ENCODE measurements at places on chromosomes 1 and 21.
A peak's percentile ranks its signal among the peaks of the same experiment; 100 is the strongest.

GRCh38 chr1:193241132-193241827, 54.9 kb upstream of the B3GALT2 start:
- DNase-seq: no peak

- no peak for DNase-seq
Measured at GRCh38 chr1:173489149-173489600, 12.0 kb downstream of the PRDX6 start.

GRCh38 chr21:27173053-27173452, 206.2 kb upstream of the ADAMTS5 start:
- no peak for DNase-seq

GRCh38 chr1:41023279-41023990, 1.9 kb upstream of the SLFNL1 start:
- DNase-seq: no peak

DNA sequence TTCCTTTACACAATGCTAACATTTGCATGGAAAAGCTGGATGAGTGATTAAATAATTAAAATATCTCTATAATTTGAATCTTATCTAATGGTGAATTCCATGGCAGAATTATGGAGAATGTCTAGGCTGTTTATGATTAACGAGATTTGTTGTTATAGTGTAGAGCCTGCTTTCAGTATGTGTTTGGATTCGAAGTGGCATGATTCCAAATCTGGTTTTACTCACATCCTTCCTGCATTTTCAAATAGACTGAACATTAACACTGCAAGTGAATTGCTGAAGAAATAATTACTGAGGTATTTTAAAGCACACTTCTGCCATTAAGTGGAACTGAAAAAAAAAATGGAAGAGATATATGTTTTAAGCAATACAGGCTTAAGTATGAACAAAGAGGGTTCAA, 5.1 kb upstream of the NEK7 start:
- no peak for DNase-seq

DNA sequence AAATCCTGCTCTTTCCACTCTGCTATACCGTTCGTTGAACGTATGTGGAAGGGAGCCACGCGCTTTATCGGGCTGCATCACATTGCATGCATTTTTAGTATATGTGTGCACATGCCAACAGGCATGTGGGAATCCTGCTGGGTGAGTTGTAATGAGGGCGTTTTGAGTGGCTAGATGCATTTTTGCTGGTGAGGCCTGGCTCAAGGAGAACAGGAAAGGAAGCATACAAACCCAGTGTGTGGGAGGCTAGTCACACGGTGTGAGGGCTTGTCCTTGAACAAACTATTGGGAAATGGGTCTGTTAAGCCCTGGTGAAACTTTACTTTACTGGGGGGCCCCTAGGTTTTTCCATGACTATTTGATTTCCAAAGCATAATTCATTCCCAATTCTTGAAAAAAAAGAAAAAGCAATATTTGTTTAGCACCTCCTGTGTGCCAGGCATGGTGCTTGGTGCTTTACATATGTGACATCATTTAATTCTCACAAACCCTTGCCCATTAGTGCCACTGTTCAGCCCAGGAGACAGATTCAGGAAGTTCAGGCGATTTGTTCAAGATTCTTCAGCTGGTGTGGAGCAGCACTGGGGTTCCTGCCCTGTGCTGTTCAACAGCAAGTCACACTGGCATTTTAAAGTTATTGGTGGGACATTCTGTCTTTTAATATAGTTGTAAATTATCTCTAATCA, 25.6 kb upstream of the JUN start:
- no peak for DNase-seq

GRCh38 chr1:165144757-165145397, 211.6 kb downstream of the LMX1A start:
- DNase-seq: no peak

DNA sequence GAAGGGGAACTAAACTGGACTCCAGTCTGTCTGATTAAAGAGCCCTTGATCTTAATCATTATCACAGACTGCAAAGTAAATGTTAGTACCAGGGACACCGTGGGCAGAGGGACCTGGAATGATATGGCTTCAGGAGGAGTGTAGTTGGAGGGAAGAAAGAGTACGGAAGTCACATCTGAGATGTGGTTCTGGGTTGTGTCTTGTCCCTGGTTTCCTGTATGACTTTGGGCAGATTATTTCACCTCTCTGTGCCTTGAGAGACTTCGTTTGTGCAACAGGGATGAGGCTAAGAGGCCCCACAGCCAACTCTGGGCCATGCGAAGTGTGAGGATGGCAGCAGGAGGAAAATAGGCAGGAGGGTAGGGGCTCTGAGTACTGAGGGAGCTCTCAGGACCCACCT, 76.1 kb upstream of the SLC2A1 start:
- DNase-seq: no peak

GRCh38 chr1:68111519-68112436, 61.4 kb upstream of the DIRAS3 start:
- peak; percentile 3 for DNase-seq

DNA sequence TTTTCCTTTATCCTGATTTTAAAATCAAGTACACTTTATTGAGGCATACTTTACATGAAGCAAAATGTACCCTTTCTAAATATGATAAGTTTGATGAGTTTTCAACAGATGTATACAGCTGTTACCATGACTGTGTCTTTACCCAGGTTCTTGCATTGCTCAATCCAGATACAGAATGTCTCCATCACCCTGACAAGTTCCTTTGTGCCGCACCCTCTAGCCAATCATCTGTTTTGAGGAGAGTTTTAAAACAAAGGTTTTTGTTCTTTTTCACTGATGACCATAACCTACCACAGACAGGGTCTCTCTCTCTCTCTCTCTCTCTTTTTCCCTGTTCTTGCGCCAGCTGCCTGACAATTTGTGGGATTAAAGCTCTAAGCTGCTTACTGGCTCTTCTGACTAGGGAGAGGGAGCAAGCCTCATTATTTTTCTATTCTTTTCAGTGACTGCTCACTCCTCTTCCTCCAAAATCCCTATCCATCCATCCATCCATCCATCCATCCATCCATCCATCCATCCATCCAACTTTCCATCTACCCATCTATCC, 1.2 kb upstream of the KCNE1 start:
- DNase-seq: peak; percentile 29

- DNase-seq: no peak
Measured at GRCh38 chr1:232900818-232901217, 49.6 kb upstream of the NTPCR start.

DNA sequence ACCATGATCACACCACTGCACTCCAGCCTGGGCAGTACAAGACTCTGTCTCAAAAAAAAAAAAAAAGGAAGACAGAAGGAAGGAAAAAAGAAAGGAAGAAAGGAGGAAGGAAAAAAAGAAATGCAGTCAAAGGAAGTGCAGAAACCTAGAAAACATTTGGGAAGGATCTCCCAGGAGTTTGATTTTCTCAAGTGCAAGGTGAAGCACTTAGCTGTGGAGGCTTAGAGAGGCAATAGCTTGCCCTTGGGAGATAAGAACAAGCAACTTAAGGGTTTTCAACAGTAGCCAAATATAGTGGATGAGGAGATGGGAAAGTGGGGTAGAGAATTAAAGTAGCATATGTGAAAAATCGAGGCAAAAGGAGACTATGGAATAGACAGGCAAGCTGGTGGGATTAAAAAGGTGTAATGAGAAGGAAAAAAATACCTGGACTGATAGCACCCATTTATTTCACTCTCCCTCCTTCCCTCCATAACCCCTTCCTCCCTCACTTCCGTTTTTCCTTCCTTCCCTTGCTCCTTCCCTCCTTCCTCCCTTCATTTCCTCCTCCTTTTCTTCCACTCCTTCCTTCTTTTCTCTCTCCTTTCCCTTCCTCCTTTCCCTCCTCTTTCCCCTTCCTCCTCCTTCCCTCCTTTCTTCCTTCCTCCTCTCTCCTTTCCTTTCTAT, 6.8 kb upstream of the FAM89A start:
- no peak for DNase-seq

DNA sequence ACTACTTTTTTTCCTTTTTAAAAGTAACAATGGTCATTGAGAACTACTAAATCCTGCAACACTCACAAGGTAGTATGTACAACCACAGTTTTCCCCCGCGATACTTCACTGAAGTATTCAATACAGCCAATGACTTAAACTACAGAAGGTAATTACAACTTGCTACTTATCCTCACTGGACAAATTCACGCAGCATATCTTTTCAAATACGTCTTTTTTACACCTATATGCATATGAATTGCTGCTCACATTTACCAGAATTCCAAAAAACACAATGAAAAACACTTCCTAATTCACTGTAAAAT, 12.4 kb downstream of the NRIP1 start:
- no peak for DNase-seq

GRCh38 chr1:112718691-112719418, 3.7 kb upstream of the PPM1J start:
- peak; percentile 56 for DNase-seq

- peak; percentile 21 for DNase-seq
Measured at GRCh38 chr1:248926401-248927182, 20.6 kb downstream of the PGBD2 start.

- no peak for DNase-seq
Measured at GRCh38 chr1:205570173-205570501, 61.7 kb downstream of the ELK4 start.

GRCh38 chr1:248406721-248407692, 4.2 kb downstream of the OR2T1 start:
- no peak for DNase-seq

GRCh38 chr1:181180407-181181031, 92.0 kb downstream of the IER5 start:
- no peak for DNase-seq

- DNase-seq: no peak
Measured at GRCh38 chr1:112312315-112312714, 83.7 kb upstream of the CTTNBP2NL start.

GRCh38 chr21:17343055-17343454, 169.8 kb upstream of the CXADR start:
- no peak for DNase-seq

GRCh38 chr1:236030534-236030933, 34.4 kb downstream of the NID1 start:
- DNase-seq: no peak

GRCh38 chr1:96360036-96360795, 361.4 kb upstream of the PTBP2 start:
- no peak for DNase-seq

DNA sequence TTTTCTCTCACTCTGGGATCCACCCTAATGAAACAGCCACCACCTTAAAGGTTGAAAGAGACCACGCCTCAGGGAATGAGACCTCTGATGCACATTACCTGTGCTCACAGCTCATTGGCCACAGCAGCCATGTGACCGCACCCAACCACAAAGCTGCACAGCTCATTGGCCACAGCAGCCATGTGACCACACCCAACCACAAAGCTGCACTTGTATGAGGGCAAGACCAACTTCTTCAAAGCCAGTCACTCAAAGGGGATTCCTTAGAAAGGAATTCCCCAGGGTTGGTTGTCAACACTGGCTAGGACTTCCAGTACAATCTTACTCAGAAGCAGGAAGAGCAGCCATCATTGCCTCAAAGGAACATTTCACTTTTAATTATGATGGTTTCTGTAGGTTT, 43.6 kb upstream of the PDE9A start:
- no peak for DNase-seq

DNA sequence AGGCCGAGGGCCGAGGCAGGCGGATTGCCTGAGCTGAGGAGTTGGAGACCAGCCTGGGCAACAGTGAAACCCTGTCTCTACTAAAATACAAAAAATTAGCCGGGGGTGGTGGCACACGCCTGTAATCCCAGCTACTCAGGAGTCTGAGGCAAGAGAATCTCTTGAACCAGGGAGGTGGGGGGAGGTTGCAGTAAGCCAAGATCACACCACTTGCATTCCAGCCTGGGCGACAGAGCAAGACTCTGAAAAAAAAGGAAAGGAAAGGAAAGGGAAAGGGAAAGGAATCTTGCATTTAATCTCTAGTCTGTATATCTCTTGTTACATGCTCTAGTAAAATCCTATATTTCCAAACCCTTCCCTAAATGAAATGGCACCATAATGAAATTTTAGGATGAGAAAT, 328.3 kb upstream of the ADGRL2 start:
- DNase-seq: no peak

- no peak for DNase-seq
Measured at GRCh38 chr1:198856601-198857000, 217.8 kb downstream of the PTPRC start.

- DNase-seq: no peak
Measured at GRCh38 chr21:18155508-18156193, 89.0 kb upstream of the CHODL start.

DNA sequence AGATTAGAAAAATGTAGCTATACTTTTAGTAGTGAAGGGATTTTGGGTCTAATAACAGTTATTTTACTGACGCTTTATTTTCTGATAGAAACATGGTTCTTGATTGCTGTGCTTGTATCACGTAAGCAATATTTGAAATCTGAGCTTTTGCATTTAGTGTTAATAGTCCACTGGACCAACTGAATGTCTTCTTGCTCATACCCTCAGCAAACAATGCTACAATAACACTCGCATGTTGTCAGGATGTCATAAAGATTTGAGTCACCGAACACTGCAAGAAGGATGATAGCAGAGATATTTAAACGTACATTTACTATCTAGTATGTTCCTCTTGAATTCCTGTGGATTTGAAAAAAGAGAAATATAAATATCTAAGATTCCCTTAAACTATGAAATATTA, 7.5 kb downstream of the DYRK1A start:
- no peak for DNase-seq

- DNase-seq: no peak
Measured at GRCh38 chr1:155134880-155135414, 705 bp upstream of the SLC50A1 start.

GRCh38 chr1:218217040-218217439, 68.1 kb upstream of the RRP15 start:
- DNase-seq: no peak

GRCh38 chr1:109118089-109118488, 4.2 kb downstream of the ELAPOR1 start:
- DNase-seq: no peak

DNA sequence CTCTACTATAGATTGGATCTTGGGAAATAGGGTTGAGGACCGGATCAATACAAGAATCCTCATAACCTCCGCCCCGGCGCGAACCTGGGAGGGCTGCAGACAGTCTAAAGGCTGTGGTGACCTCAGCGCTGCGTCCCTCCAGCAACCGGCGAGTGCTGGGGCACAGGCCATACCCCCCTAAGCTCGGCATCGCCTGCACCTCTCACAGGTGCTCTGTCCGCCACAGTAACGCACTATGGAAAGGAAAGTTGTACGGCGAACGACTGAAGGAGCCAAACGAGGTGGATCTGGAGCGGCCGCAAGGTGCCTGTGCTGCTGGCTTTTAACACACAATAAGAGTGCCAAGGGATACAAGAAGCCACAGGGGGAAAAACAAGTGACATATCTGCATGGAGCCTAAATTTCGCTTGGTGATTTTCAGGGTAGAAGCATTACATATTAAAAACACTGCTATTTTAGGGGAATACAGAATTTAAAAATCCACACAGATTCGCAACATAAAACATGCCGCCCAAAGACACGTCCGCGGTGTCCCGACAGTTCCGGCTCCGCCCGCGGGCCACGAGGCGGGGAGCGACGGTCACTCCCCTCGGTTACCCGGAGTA, 1.4 kb upstream of the RBM15 start:
- DNase-seq: peak; percentile 58

- DNase-seq: no peak
Measured at GRCh38 chr1:8091691-8092090, 65.6 kb upstream of the ERRFI1 start.

DNA sequence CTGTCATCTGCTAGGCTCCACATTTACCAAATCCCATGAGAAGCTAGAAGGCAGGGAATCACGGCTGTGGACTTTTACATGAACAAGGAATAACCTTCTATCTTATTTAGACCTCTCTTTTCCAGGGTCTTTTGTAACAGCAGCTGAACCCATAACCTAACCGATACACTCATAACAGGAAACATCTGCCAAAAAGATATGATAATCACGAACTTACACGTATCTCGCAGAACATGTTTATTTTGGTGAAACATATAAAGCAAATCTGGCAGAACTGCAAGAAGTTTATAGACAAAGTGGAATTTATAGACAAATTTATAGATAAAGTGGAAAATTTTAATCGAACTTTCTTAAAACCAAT, 20.4 kb downstream of the TINAGL1 start:
- no peak for DNase-seq
